ENCODE measurements at places on chromosomes 13 and 19.

DNA sequence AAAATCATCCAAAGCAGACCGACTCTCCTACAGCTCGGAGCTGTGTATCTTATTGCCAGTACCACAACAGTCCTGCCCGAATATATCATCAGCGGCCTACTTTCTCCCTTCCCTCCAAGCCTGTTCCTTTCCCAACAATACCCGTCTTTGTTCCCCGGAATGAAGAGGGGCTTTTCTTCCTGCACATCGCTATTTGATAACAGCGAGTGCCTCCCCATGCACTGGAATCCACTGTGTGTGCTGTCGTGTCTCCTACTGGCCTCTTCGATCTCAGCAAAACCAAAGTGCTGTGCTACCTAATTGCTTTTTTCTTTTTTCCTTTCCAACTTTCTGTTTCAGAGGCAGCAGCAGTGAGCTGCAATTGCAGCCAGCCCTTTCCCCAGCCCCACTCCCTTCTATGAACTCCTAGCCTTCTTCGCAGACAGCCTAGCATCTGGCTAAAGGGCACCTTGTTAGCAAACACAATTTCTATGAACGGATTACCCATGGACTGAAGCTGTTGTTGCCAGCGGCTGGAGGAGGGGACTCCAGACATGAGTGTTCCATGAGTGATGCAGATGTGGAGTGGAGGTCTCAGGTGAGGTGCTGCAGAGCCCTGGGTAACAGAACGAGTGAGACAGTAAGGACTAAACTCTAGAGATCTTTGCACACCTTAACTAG, 43.4 kb downstream of the EFNB2 start:
- no peak for DNase-seq

DNA sequence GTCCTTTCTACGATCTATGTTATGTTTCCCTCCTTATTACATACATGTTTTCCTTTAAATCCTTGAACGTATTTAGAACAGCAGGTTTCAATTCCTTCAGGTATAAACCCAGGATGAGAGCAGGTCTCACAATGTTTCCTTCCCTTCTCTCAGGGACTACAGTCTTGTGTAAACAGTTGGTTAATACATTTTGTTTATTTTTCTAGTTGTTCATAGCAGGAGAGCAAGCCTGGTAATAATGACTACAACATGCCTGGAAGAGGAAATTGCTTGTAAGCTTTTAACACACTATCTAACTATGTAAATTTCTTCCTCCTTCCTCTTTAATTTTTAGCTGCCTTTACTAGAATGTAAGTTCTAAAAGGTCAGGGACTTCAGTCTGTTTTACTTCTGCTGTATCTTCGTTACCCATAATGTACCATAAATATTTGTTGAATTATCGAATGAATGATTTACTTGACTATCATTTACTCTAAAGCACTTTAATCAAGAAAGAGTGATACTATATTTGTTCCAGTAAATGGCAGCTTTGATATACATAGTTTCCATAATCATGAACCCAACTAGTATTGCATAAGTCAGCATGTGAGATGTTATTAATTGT, 28.9 kb upstream of the TNFRSF19 start:
- DNase-seq = no peak

DNA sequence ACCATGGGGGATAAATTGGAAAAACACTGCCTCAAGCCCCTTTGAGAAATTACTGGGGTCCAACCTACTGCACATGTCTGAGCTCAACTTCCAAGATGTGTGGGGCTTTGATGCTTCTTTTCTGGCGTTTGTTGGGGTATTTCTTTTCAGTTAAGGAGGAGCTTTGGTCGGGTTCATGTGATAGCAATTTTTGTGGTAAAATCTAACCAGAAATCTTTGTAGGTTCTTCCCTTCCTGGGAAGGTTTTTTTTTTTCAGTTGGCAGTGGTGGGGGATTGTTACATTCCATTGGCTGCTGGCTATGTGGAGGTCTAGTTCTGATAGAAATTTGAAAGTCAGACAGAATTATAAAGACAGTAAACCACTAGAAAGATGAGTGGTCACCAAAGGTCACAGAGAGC, 327.8 kb downstream of the ATP8A2 start:
- no peak for DNase-seq

DNA sequence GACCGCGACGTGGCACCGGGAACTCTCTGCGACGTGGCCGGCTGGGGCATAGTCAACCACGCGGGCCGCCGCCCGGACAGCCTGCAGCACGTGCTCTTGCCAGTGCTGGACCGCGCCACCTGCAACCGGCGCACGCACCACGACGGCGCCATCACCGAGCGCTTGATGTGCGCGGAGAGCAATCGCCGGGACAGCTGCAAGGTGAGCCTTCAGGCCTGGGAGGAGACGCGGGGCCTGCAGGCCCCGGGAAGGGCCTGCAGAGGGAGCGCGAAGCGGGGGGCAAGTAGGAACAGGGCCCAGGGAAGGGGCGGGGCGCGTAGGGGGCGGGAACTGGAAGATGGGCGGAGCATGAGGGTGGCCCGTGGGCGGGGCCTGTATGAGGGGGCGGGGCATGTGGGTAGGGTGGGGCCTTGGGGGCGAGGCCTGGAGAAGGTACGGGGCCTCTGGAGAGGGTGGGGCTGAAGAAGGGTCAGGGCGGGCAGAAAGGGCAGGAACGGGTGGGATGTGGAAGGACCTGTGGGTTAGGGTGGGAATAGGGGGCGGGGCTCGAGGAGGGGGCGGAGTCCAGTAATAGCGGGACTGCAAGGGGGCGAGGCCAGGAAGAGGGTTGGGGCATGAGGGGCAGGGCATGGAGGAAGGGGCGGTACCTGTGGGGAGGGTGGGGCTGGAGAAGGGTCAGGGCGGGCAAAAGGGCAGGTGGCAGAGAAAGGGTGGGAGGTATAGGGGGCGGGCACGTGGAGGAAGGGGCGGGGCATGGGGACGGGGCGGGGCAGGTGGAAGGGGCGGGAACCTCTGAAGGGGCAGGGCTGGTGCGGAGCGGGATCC, 2.5 kb downstream of the CFD start:
- no peak for DNase-seq

DNA sequence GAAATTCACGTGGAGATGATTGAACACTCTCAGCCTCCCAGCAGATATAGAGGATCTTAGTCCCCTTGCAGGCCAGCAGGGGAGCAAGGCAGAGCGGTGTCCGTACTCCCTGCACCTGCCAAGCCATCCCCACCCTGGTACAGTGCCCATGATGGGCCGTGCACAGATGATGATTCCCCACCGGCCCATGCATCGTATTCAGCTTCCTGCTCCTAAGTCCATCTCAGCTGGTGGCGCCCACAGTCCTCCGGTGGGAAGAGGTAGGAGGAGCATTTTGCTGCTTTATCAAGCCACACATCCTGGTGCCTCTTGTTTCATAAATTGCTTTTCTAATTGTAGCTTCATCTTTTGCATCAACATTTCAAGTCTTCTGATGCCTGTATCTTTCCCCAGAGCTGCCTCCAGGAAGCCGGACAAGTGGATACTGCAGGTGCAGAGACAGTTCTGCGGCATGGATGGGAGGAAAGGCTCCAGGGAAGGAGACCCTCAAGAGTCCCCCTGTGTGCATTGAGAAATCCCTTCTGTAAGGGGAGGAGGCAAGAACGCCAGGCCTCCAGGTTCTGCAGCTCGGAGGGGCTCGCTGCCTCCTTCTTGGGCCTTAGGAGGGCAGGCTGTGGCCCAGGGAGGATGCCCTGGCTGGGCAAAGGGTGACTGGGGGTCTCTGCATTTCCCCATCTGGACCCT, 55.3 kb downstream of the F2RL3 start:
- DNase-seq = no peak

GRCh38 chr19:41804336-41804735, 7.9 kb downstream of the CEACAM3 start:
- DNase-seq = no peak

- no peak for DNase-seq
Observed at GRCh38 chr19:43638214-43638994, 1.2 kb downstream of the CADM4 start.

- no peak for DNase-seq
Observed at GRCh38 chr13:24842549-24843274, 78.7 kb downstream of the RNF17 start.

DNA sequence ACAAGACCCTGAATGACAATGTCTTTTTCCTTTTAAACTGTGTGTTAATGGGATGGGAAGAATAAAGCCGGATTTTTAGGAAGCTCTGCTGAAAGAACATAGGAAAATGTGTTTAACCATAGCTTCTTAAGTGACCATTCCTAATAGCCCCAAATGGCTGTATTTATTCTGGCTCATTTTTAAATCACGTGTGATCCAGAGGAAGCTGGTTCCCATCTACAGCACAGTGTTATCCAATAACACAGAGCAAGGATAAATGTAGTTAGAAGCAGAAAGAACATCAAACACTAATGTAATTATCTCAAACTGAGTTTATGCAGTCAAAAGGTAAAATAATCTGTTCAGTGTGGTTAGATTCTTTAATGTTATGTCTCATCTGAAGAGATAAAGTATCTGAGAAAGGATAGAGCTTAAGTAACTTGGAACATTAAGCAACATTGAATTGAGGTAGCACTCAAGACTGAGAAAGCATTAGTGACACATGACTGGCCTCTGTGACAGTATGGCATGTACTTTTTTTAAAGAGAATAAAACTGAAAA, 853.3 kb downstream of the GPC5 start:
- no peak for DNase-seq

- DNase-seq = no peak
Observed at GRCh38 chr19:35592226-35592625, 6.3 kb downstream of the PMIS2 start.

DNA sequence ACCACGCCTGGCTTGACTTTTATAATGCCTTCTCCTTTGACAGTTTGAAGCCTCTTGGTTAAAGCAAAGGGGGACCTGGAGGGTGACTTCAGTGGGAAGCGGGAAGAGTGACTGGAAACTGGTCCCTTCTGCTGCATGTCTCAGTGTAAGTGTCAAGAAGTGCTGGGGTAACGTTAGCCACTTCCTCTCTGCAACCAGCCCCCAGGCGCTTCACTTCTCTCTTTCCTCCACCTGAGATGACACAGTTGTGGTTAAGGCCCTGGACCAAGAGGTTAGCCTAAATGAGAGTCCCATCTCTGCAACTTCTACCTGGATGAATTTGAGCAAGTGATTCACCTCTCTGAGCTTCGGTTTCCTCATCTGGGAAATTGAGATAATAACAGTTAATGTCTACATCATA, 16.3 kb downstream of the LEUTX start:
- DNase-seq = no peak

GRCh38 chr19:46288896-46289588, 7.8 kb upstream of the HIF3A start:
- no peak for DNase-seq

- no peak for DNase-seq
Observed at GRCh38 chr13:31919241-31919640, 112.3 kb upstream of the FRY start.

GRCh38 chr13:38888309-38888708, 102.3 kb downstream of the STOML3 start:
- DNase-seq = no peak

DNA sequence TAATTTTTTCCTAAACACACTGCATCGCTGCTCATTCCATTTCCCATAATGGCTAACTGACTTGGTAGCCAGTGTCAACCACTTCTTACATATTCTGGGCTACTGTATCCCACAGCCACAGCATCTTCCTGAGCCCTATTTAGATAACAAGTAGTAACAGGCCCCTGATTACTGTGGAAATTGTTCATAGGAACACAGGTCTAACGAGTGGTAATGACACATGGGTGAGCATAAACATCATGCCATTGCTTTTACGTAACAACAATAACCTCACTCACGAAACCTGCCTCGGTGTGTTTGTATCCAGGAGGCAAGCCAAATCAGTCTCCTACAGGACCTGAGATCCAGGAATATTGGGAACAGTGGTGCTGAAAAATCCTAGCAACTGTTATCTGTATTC, 438.6 kb downstream of the KLF5 start:
- DNase-seq = no peak

GRCh38 chr19:20244356-20244755, 77.3 kb downstream of the ZNF486 start:
- no peak for DNase-seq

GRCh38 chr19:11496391-11497163, 9.1 kb downstream of the ZNF653 start:
- DNase-seq = no peak

GRCh38 chr13:50197705-50198104, 182.5 kb downstream of the KCNRG start:
- DNase-seq = no peak

GRCh38 chr13:94612050-94612449, 10.4 kb downstream of the GPR180 start:
- no peak for DNase-seq

- no peak for DNase-seq
Observed at GRCh38 chr19:58181902-58182576, 822 bp upstream of the ZNF274 start.

GRCh38 chr13:106738186-106738678, 170.3 kb upstream of the ARGLU1 start:
- no peak for DNase-seq

DNA sequence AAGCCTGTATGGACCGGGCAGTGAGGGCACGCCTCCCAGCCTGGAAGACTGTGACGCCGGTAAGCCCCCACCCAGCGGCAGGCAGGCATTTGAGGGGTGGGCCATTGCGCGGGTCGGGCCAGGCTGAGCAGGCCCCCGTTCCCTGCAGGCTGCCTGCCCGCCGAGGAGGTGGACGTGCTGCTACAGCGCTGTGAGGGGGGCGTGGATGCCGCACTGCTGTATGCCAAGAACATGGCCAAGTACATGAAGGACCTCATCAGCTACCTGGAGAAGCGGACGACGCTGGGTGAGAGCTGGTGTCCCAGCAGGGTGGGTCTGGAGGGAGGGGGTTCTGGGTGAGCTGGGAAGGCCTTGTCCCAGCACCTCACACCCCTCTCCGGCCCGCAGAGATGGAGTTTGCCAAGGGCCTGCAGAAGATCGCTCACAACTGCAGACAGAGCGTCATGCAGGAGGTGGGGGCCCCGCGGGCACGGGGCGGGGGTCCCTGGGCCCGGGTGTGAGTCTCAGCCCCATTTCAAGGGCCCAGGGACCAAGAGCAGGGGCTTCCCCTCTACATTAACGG, 7.1 kb downstream of the ARHGAP45 start:
- no peak for DNase-seq

GRCh38 chr19:17865364-17866311, 5.9 kb downstream of the RPL18A start:
- no peak for DNase-seq

- DNase-seq = no peak
Observed at GRCh38 chr19:17249887-17250548, 4.3 kb upstream of the NR2F6 start.

DNA sequence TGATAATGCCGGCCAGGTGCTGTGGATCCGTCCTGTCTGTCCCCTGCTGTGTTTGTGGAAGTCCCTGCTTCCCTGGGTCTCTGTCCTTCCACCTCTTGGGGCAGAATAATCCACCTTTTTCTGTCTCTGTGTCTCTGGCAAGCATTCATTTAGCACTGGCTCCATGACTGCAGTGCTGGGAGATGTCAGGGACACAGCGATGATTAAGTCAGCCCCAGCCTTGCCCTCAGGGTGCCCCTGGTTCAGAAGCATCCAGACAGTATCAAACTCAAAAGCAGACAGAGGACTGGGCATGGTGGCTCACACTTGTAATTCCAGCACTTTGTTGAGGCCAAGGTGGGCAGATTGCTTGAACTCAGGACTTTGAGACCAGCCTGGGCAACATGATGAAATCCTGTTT, 1.5 kb downstream of the HIPK4 start:
- DNase-seq = no peak

GRCh38 chr19:41219924-41220567, 1.0 kb downstream of the AXL start:
- no peak for DNase-seq
